ENCODE measurements at places on chromosomes 13 and 19. TPM values are rescaled to one million over a fixed set of nuclear protein-coding genes. Genes with fewer than 3 reads are reported as not detected.

The KLK15 gene
- polyA plus RNA-seq, result 0.24 TPM

The C2CD4C gene
- polyA plus RNA-seq, result not detected

The ELSPBP1 gene
- not detected for polyA plus RNA-seq

The NAPSA gene
- polyA plus RNA-seq, result 1.8 TPM

- no peak overlapping the region for H3K27ac ChIP-seq
- no peaks in the 10 kb centered on the region for H3K27me3 ChIP-seq
- peaks cover 12% of the 10 kb centered on the region for H3K4me1 ChIP-seq
- DNase-seq, result no peak
These were observed 12.4 kb upstream of the SPIB start for GRCh38 chr19:50406156-50406820.

GRCh38 chr13:92717857-92718256 lies 508.8 kb upstream of the GPC6 start:
- H3K4me3 ChIP-seq, result no peak overlapping the region
- DNase-seq, result no peak
- no peak overlapping the region for H3K27ac ChIP-seq

- DNase-seq, result no peak
- H3K4me1 ChIP-seq, result no peaks in the 10 kb centered on the region
- H3K27me3 ChIP-seq, result no peaks in the 10 kb centered on the region
These were observed 11.1 kb downstream of the LMO7 start for GRCh38 chr13:75647126-75647784.

- no peak overlapping the region for H3K27ac ChIP-seq
- no peaks in the 10 kb centered on the region for H3K4me1 ChIP-seq
- peak; percentile 80 for DNase-seq
- H3K4me3 ChIP-seq, result no peak overlapping the region
- no peaks in the 10 kb centered on the region for H3K27me3 ChIP-seq
These were observed 26.3 kb upstream of the SIGLEC11 start for GRCh38 chr19:49987159-49987698.

GRCh38 chr13:65593298-65593874 lies 1636.8 kb downstream of the PCDH9 start:
- H3K36me3 ChIP-seq, result no peaks in the 10 kb centered on the region
- no peaks in the 10 kb centered on the region for H3K4me1 ChIP-seq
- no peaks in the 10 kb centered on the region for H3K27me3 ChIP-seq
- H3K4me3 ChIP-seq, result no peak overlapping the region

GRCh38 chr19:6263735-6264444 lies 15.9 kb downstream of the MLLT1 start:
- no peak overlapping the region for H3K4me3 ChIP-seq
- H3K27ac ChIP-seq, result no peak overlapping the region
- no peaks in the 10 kb centered on the region for H3K27me3 ChIP-seq
- peaks cover 73% of the 10 kb centered on the region for H3K36me3 ChIP-seq

DNA sequence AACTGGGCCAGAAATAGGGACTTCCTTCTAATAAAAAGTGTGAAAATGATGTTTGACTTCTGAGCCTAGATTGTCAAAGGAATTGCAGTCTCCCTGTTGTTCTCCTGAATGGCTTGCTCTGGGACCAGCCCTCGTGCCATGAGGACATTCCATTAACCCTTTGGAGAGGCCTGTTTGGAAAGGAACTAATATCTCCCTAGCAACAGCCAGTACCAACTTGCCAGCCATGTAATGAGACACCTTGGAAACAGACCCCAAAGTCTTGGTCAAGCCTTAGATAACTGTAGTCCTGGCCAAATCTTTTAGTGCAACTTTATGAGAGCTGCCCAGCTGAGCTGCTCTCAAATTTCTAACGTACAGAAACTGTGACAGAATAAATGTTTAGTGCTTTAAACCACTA lies 8.2 kb upstream of the SIAH3 start:
- no peak for DNase-seq
- H3K27me3 ChIP-seq, result no peaks in the 10 kb centered on the region
- no peak overlapping the region for H3K4me3 ChIP-seq
- H3K36me3 ChIP-seq, result no peaks in the 10 kb centered on the region

DNA sequence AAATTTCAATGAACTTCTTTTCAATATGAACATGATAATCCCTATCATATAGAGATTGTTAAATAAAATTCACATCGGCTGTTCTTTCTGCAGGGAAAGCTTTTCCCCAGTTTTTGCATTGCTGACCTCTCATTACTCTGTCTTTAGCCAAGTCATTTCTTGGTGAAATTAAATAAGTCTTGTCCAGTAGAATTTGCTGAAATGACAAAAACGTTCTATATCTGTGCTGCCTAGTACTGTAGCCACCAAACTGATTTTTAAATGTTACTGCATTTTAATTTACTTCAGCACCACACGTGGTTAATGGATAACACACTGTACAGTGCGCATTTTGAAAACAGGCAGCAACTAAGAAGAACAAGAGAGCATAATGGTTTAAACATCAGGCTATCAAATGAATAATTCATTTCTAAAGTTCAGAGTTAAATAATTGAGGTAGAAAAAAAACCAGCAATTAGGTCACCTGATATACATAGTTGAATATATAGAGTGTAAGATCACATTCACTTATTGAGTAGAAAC lies 178.9 kb downstream of the LIG4 start:
- H3K4me3 ChIP-seq, result no peak overlapping the region
- no peak for DNase-seq
- no peaks in the 10 kb centered on the region for H3K27me3 ChIP-seq
- H3K27ac ChIP-seq, result no peak overlapping the region
- no peaks in the 10 kb centered on the region for H3K36me3 ChIP-seq

DNA sequence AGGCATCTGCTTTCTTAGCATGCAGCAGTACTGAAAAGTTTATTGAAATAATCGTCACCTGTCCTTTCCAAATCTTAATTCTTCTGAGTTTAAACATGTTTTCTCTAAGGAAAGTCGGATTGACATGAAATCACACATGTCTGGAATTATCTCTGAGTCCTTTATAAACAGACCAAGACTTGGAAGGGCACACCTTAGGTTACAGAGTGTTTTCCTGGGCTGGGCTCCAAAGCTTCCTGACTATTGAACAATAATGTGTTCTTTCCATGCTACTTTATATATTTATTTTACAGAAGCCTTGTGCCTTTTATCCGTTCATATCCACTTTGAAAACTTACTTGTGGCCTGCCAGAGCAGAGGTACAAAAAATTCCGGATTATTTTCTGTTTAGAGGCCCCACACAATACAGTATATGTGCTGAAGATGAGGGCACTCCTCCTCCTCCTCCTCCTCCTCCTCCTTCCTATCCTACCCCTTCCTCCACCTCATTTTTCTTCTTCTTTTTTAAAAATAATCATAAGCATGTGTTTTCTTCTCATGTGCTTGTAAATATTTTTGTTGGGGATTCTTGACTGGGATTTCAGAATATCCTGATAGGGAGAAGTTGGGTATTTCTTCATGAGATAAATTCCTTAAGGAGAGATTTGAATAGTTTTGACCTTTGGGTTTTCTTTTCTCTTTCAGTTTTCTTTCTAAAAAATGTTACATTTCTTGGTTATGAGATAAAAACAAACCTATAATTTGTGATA lies 52.3 kb downstream of the LRCH1 start:
- DNase-seq, result no peak
- no peak overlapping the region for H3K4me3 ChIP-seq
- peaks cover 50% of the 10 kb centered on the region for H3K4me1 ChIP-seq
- no peaks in the 10 kb centered on the region for H3K27me3 ChIP-seq

GRCh38 chr19:50331221-50331993 lies 2.2 kb upstream of the KCNC3 start:
- H3K36me3 ChIP-seq, result no peaks in the 10 kb centered on the region
- no peak overlapping the region for H3K27ac ChIP-seq
- peaks cover 41% of the 10 kb centered on the region for H3K4me1 ChIP-seq
- no peak for DNase-seq
- H3K27me3 ChIP-seq, result peaks cover 21% of the 10 kb centered on the region

- no peaks in the 10 kb centered on the region for H3K4me1 ChIP-seq
- H3K27me3 ChIP-seq, result no peaks in the 10 kb centered on the region
- H3K27ac ChIP-seq, result peak overlapping the region; percentile 64
- H3K36me3 ChIP-seq, result no peaks in the 10 kb centered on the region
- peak overlapping the region; percentile 5 for H3K4me3 ChIP-seq
These were observed 208.0 kb downstream of the SPRY2 start for GRCh38 chr13:80132741-80133601.

Data from small intestine (tissue), 16 donors.